AG04450 (cell line): ENCODE measurements at places on chromosomes 13 and 19.

DNA sequence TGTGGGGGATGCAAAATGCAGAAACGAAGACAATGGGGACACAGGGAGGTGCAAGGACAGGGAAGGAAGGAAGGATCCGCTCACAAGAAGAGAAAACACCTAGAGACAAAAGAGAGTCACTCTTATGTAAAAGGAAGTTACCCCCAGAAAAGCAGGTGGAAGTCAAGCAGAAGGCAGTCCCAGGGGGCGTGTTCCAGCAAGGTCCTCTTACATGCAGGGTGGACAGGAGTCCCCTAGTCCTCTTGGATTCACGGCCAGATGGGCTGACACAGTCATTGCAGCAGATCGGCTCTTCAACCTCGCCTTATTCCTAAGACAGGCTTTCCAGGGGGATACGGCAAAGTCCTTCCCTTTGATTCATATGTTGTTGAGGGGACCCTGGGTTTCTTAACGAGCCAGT is 83.9 kb upstream of the SPATA13 start:
- no peak for DNase-seq

- no peak for DNase-seq
Measured at GRCh38 chr19:18469069-18469846, 31.3 kb upstream of the ISYNA1 start.

- no peak for DNase-seq
Measured at GRCh38 chr19:46366620-46367292, 19.9 kb downstream of the PPP5C start.

DNA sequence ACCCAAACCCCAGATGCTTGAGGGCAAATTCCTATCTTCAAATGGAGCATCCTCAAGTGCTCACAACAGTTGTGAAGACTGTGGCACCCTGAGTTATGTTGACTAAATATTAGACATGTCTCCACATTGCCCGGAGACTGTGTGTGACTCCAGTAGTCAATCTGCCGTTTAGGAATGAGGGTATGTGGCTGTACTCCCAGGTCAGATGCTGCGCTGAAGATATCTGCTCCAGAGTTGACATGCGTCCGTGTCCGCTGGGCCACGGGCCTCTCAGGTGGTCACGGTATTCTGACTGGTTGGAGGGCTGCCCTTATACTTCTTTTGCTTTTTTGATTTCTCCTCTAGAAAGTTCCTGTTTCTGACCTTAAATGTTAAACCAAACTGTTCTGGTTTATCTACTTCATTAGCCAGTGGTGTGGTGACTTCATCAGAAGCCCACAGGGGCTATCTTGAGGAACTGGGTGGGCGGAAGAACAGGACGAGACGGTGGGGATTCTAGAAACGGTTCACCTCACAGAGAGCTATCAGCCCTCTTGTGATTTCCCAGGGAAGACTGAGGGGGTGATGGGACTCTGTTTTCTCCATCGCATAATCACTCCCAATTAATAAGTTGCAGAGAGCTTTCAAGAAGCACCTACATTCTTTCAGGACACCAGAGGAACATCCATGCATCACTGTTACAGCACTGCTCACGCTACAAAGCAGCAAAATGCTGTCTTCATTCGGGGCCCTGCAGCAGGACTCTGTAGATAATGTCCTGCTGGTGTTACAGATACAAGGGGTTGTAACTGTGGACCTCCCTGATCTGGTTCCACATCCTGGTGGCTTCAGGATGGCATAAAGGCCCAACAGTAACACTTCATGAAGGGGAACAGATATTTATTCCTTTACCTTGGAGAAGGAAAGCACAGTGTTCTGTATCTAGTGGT is 1.3 kb upstream of the LCP1 start:
- DNase-seq, result no peak

- no peak for DNase-seq
Measured at GRCh38 chr19:3687774-3688706, 12.2 kb downstream of the PIP5K1C start.

GRCh38 chr13:100724568-100724967 is 50.0 kb upstream of the TMTC4 start:
- no peak for DNase-seq

GRCh38 chr19:1438933-1439354 is 748 bp downstream of the RPS15 start:
- DNase-seq, result no peak
